Fibroblast of skin of right quadriceps (primary cell): ENCODE measurements at places on chromosomes 2 and 18.

GRCh38 chr2:162465430-162465829 lies 121.5 kb downstream of the GCA start:
- no peak for DNase-seq

DNA sequence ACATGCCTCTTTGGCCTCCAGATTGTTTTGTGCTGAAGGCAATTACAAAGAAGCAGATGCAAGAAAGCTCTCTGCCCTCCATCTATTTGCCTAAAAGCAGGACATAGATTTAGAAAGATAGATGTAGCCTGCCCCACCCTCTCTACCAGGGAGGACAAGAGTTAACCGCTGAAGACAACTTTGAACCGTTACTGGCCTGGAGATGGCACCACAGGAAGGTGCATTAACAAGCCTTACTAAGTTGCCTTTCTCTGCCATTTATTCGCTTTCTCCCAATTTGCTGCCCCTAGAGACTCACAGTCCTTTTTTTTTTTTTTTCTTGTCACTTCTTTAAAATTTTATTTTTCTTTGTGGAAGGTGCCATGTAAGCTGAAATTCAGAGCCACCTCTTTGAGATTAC lies 28.8 kb upstream of the RMDN2 start:
- no peak for DNase-seq

DNA sequence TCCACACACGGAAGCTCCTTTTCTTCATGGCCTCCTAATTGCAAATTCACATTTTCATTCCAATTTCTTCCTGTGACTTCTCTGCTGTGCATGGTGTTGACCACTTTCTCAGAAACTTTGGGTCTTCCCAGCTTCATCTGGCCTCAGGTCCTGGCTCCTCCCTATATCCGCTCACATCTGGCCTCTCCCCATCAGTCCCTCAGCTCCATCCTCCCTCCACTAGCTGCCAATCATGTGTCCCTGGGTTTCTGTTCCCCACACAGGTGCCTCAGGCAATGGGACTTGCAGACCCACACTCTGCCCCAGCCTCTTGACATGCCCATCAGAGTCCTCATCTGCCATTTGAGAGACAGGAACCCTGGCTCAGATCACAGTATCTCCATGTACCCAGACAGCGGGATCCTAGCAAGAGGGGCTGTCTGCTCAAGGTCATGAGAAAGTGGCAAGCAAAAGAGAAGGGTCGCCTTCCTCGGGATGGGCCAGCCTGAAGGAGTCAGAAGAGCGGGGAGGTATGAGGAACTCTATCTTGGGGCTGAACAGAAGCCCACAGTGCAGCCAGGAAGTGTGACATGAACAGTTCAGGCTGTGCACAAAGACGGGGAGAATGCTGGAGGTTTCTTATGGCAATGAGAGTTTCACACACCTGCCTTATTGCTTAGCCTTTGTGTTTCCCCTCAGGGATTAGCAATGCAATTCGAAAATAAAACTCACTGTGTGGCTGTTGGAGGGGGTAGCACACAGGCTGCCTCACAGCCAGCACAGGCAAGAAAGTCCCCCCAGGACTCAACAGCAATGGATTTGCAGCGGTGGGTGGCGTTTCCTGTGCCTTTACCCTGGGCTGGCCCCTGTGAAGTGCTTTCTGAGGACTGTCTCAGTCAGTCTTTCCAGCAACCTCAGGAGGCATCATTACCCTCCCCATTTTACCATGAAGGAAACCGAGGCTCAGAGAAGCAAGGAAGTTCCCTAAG lies 69.5 kb downstream of the COPS8 start:
- DNase-seq = no peak

- no peak for DNase-seq
These were observed 1.0 kb upstream of the GPR35 start for GRCh38 chr2:240624011-240624949.

GRCh38 chr2:96693286-96694200 lies 46.3 kb downstream of the LMAN2L start:
- DNase-seq = no peak

GRCh38 chr2:869357-869871 lies 81.2 kb upstream of the SNTG2 start:
- no peak for DNase-seq
